ENCODE measurements at places on chromosomes 16 and 17.

GRCh38 chr17:72063756-72064450, 56.9 kb upstream of the SOX9 start:
- no peak for DNase-seq

GRCh38 chr16:47705266-47705665, 244.1 kb downstream of the PHKB start:
- no peak for DNase-seq

GRCh38 chr17:59469786-59470485, 95.5 kb upstream of the DHX40 start:
- no peak for DNase-seq

DNA sequence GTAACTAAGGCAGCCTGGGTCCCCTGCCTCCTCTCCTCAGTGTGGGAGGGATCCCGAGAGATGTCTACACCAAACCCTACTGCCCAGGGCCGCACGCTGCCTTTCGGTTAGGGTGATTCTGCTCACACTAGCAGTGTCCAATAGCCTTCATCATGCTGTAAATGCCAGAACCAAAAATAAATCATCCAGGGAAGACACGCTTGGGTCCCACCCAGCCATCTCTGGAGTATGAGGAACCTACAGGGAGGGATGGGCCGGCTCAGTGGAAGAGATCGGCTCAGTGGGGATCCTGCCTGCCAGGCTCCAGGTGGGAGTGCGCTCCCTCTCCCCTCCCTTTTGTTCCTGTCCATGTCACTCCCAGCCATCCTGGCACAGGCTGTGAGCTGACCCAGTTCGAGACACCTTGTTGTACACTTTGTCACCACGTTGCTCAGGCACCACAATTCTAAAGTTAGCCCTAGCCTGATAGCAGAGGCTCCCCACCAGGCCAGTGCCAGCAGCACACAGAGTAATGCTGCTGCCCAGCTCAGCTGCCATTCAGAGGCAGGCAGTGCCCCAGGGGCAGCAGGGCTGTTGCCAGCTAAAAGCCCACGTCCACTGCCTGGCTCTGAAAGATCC, 24.5 kb downstream of the PEMT start:
- no peak for DNase-seq
